ENCODE measurements at places on chromosomes 1 and 21. TPM values are rescaled to one million over a fixed set of nuclear protein-coding genes. Genes with fewer than 3 reads are reported as not detected.

DNA sequence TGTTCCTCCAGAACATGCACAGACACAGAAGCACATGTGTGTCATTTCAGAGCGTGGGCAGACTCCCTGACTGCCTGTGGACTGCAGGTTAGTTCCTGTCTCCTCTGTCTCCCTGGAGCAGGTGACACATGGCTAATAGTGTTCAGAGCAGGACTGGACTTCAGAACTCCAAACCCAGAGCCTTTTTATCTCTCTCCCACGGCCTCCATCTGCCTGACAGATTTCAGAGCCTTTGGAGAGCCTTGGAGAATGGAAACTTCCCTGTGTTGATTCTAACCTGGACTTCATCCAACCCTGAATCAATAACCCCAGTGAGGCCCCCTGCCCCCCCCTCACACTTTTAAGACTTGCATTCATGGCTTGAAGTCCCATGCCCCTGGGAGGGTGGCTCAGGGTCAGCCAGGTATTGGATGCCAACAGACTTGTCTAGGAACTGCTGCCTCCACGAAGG lies 44.4 kb downstream of the C1orf198 start:
- H3K36me3 ChIP-seq: no peaks in the 10 kb centered on the region
- no peaks in the 10 kb centered on the region for H3K27me3 ChIP-seq
- no peak overlapping the region for H3K4me3 ChIP-seq
- H3K4me1 ChIP-seq: peaks cover 47% of the 10 kb centered on the region
- DNase-seq: peak; percentile 31

DNA sequence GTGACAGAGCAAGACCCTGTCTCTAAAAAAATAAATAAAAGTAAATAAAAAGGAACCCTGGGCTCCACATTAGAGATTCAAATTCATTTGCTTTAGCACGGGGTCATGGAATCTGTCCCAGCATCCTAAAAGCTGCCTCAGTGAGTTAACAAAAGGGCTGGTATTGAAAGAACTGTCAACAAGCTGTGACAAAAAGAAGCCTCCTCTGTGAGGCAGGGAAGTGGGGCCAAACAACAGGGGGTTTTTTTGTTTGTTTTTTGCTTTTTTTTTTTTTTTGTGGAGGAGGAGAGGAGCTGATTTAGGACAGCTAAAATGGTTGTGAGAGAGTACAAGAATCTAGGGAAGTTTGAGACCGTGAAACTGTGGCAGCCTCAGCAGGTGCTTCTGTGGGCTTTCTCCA lies 115.7 kb downstream of the LIPI start:
- no peaks in the 10 kb centered on the region for H3K27me3 ChIP-seq
- no peak for DNase-seq
- H3K4me3 ChIP-seq: no peak overlapping the region
- peaks cover 9% of the 10 kb centered on the region for H3K36me3 ChIP-seq
- H3K4me1 ChIP-seq: no peaks in the 10 kb centered on the region
- no peak overlapping the region for H3K27ac ChIP-seq

DNA sequence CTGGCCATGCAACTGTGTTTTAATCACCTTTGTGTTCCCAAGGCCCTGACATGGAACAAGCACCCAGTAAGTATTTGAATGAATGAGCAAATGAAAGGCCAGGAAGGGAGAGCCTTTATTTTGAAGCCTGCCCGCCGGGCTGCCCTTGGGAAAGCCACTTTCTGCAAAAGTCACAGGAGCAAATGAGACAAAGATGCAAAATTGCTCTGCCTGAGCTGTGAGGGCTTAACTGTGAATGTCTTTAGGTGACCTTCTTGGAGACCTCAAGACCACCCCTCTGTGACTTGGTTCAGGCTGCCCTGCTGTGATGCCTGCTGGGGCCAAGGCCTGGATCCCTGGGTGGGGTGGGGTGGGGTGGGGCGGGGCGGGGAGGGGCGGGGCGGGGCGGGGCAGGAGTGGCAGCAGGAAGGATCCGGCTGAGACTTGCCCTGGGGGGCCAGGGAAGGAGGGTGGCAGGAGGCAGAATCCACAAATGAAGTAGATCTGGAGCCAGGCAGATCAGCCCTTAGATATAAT lies 54.0 kb downstream of the RUNX3 start:
- H3K36me3 ChIP-seq: no peaks in the 10 kb centered on the region
- peaks cover 5% of the 10 kb centered on the region for H3K4me1 ChIP-seq
- H3K27ac ChIP-seq: no peak overlapping the region
- peaks cover 11% of the 10 kb centered on the region for H3K27me3 ChIP-seq
- H3K4me3 ChIP-seq: no peak overlapping the region

DNA sequence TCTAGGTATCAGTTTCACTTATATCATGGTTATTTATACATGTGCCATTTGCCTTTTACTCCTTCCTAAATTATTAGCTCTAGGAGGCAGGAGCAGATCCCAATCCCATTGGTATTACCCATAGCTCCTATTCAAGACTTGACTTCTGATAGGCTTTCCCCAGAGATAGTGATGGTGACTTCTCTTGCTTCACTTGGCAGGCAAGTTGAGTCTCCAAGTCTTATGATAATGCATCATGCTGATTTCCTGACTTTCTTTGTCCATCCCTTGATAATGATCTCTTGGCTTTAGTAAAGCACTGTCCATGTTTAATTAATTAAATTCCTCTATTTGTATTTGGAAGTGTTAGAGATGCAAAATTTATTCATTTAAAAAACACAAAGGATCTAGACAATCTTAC lies 253.5 kb upstream of the ADAMTS5 start:
- no peaks in the 10 kb centered on the region for H3K4me1 ChIP-seq
- DNase-seq: no peak

GRCh38 chr1:151372058-151372934 lies at the start of gene SELENBP1:
Gene SELENBP1 (minus strand): TSS chr1:151372705. CDS start chr1:151372641, 64 bp downstream.
- DNase-seq: no peak
- H3K27me3 ChIP-seq: no peaks in the 10 kb centered on the region
- peak within 1 kb of the TSS; percentile 84 for H3K4me3 ChIP-seq
- H3K4me1 ChIP-seq: peaks cover 26% of the 10 kb centered on the region
- H3K36me3 ChIP-seq: no peaks in the 10 kb centered on the region
- H3K27ac ChIP-seq: peak within 1 kb of the TSS; percentile 76

- H3K36me3 ChIP-seq: peaks cover 9% of the 10 kb centered on the region
- peaks cover 4% of the 10 kb centered on the region for H3K27me3 ChIP-seq
- peak overlapping the region; percentile 91 for H3K4me3 ChIP-seq
- peaks cover 47% of the 10 kb centered on the region for H3K4me1 ChIP-seq
- no peak for DNase-seq
Observed at GRCh38 chr1:203306089-203306964, 1.0 kb downstream of the BTG2 start.

- H3K36me3 ChIP-seq: peaks cover 21% of the 10 kb centered on the region
- H3K4me3 ChIP-seq: no peak overlapping the region
- no peak for DNase-seq
Observed at GRCh38 chr1:84571150-84571535, 3.1 kb downstream of the CTBS start.

DNA sequence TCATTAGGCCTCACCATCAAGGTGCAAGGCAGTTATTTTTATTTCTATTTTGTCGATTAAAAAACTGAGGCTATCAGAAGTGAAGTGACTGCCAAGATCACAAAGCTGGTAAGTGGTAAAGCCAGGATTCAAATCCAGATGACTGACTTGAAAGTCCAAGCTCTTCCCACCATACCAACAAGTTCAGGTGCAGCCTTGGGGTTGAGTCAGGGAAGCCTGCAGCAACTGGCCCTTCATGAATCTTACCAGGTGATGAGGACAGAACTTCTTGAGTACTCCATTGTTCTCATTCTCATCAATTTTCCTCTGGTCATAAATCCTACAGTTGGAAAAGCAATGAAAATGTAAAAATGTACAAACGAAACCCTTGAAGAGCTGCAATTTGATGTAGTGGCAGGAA lies 20.2 kb downstream of the PEA15 start:
- DNase-seq: no peak
- H3K4me3 ChIP-seq: no peak overlapping the region
- H3K27me3 ChIP-seq: no peaks in the 10 kb centered on the region
- H3K36me3 ChIP-seq: peaks cover 17% of the 10 kb centered on the region
- H3K27ac ChIP-seq: no peak overlapping the region

- no peaks in the 10 kb centered on the region for H3K36me3 ChIP-seq
- H3K4me1 ChIP-seq: peaks cover 23% of the 10 kb centered on the region
- no peak overlapping the region for H3K27ac ChIP-seq
- peak overlapping the region; percentile 82 for H3K4me3 ChIP-seq
Observed at GRCh38 chr1:155051342-155051776, 243 bp downstream of the ADAM15 start.

- H3K4me3 ChIP-seq: no peak overlapping the region
- H3K27me3 ChIP-seq: no peaks in the 10 kb centered on the region
- no peaks in the 10 kb centered on the region for H3K36me3 ChIP-seq
- no peak overlapping the region for H3K27ac ChIP-seq
Observed at GRCh38 chr1:193458628-193459027, 272.2 kb upstream of the B3GALT2 start.

DNA sequence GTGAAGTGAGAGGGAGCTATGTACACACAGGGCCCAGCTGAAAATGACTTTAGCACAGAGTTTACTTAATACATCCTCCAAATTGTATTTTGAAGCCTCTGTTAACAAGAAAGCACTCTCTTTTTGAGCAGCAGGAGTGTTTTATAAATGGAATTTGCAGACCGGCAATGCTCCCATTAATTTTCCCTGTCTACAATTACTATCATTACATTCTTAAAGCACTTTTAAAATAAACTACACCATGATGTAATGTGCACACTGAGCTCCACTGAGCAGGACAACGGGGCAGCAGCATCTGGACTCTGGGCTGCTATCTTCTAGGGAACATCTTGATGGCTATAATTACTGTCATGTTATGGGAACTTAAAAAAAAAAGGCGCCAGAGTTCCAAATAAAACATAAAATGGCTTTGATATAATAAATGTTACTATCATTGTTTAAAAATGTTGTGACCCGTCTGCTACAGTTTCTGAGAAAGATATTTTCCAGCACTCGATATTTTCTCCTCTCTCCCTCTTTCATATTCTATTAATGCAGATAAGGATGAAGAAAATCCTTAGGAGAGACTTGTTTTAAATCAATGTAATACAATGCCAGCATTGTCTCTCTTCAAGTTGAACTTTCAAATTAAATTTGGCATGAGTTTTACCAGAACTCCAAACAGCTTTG lies 150.9 kb downstream of the HLX start:
- H3K27me3 ChIP-seq: peaks cover 19% of the 10 kb centered on the region
- no peak overlapping the region for H3K27ac ChIP-seq
- H3K36me3 ChIP-seq: no peaks in the 10 kb centered on the region

- H3K4me3 ChIP-seq: no peak overlapping the region
- no peaks in the 10 kb centered on the region for H3K27me3 ChIP-seq
- DNase-seq: no peak
- H3K36me3 ChIP-seq: peaks cover 6% of the 10 kb centered on the region
- no peak overlapping the region for H3K27ac ChIP-seq
- H3K4me1 ChIP-seq: peaks cover 4% of the 10 kb centered on the region
Observed at GRCh38 chr1:241627453-241628259, 12.5 kb downstream of the CHML start.

DNA sequence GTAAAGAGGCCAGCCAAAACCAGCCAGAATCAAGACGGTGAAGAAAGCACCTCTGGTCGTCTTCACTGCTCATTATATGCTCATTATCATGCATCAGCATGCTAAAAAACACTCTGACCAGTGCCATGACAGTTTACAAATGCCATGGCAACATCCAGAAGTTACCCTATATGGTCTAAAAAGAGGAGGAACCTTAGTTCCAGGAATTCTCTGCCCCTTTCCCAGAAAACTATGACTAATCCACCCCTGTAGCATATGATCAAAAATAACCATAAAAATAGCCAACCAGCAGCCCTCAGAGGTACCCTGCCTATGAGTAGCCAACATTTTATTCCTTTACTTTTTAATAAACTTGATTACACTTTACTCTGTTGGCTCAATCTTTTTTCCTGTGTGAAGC lies 34.2 kb upstream of the PBX1 start:
- H3K27ac ChIP-seq: no peak overlapping the region
- H3K4me1 ChIP-seq: peaks cover 2% of the 10 kb centered on the region
- DNase-seq: no peak
- no peaks in the 10 kb centered on the region for H3K27me3 ChIP-seq
- no peak overlapping the region for H3K4me3 ChIP-seq

GRCh38 chr1:94981575-94981973 lies 54.7 kb upstream of the CNN3 start:
- H3K36me3 ChIP-seq: no peaks in the 10 kb centered on the region
- H3K4me3 ChIP-seq: no peak overlapping the region
- H3K4me1 ChIP-seq: peaks cover 40% of the 10 kb centered on the region
- no peak for DNase-seq
- no peaks in the 10 kb centered on the region for H3K27me3 ChIP-seq

DNA sequence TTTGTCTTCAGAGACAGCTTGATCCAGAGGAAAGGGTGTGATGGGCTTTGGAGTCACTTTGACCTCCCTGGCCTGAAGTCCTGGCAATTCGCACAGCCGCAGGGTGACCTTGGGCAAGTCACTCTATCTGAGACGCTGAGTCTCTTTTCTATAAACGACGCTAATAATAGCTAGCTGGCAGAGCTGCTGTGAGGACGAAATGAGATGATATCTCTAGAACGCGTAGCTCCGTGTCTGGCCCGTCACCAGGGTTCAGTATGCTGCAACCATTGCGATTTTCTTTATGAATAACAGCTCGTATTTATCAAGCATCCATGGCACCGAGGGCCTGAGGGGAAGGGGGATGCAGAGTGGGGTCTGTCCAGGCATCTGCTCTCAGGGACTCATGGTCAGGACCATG lies 58.7 kb downstream of the IGSF21 start:
- H3K4me3 ChIP-seq: no peak overlapping the region
- H3K4me1 ChIP-seq: peaks cover 5% of the 10 kb centered on the region
- no peak for DNase-seq
- peaks cover 48% of the 10 kb centered on the region for H3K27me3 ChIP-seq
- no peaks in the 10 kb centered on the region for H3K36me3 ChIP-seq

- H3K27ac ChIP-seq: no peak overlapping the region
- H3K4me3 ChIP-seq: no peak overlapping the region
- H3K36me3 ChIP-seq: no peaks in the 10 kb centered on the region
- no peak for DNase-seq
- H3K27me3 ChIP-seq: peaks cover 12% of the 10 kb centered on the region
Observed at GRCh38 chr1:110976089-110976488, 12.4 kb upstream of the LRIF1 start.

DNA sequence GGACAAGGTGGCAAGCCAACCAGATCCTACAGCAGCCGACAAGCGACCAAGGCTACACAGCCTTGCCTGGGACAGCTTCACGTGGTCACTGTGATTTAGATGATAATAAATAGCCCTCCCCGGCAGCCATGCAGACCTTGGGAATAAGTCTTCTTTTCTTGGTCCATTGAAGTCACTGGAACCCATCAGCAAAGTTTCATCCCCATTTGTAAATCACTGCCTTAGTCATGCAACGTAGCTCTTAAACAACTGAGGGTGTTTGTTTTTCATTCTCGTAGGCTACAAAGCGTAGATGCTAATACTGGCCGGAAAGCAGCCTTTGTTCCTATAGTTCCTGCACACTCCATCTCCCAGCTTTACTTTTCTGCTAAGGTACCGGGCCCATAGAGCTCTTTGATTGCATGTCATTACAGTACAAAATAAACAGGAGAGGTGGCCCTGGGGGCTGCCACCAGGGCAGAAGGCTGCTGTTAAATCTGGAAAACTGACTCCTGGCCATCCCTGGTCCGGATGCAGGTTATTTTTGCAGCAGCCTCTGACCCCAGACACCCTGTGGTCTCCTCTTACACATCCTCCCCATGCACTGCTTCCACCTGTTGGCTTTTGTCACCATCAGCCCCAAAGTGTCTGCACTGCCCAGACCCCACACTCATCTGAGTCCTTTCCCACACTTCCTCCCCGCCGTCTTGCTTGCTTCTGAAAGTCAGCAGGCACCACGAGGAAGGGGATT lies 105.5 kb downstream of the TOMM20 start:
- peaks cover 6% of the 10 kb centered on the region for H3K27me3 ChIP-seq
- no peaks in the 10 kb centered on the region for H3K36me3 ChIP-seq
- peaks cover 42% of the 10 kb centered on the region for H3K4me1 ChIP-seq
- no peak for DNase-seq
- H3K27ac ChIP-seq: no peak overlapping the region
- H3K4me3 ChIP-seq: peak overlapping the region; percentile 15

Gene SLC2A5
- 2.7 TPM for total RNA-seq

Gene FAM76A
- 12.3 TPM for total RNA-seq

Gene CACYBP
- total RNA-seq: 117 TPM

Gene CYP4B1
- total RNA-seq: 28.9 TPM

Gene WNT4
- total RNA-seq: 26.4 TPM

Gene AK4
- total RNA-seq: 80.0 TPM

Gene THEM5
- total RNA-seq: not detected
